ENCODE measurements at places on chromosomes 11 and 22.

GRCh38 chr22:44325718-44326490 lies 13.2 kb upstream of the SHISAL1 start:
- no peak for DNase-seq

GRCh38 chr11:36254713-36255112 lies 34.5 kb downstream of the COMMD9 start:
- no peak for DNase-seq

- DNase-seq: no peak
These were observed 63.0 kb downstream of the P4HA3 start for GRCh38 chr11:74248469-74248868.

GRCh38 chr11:2363577-2364370 lies 13.3 kb upstream of the CD81 start:
- no peak for DNase-seq
